Activated CD8-positive, alpha-beta memory T cell treated with anti-CD3 and anti-CD28 coated beads, Interleukin-2, amount 10 ng/mL, durations not matched to agents 7 days and 5 days (primary cell): ENCODE measurements at places on chromosomes 4 and X. TPM values are rescaled to one million over a fixed set of nuclear protein-coding genes. Genes with fewer than 3 reads are reported as not detected.

DNA sequence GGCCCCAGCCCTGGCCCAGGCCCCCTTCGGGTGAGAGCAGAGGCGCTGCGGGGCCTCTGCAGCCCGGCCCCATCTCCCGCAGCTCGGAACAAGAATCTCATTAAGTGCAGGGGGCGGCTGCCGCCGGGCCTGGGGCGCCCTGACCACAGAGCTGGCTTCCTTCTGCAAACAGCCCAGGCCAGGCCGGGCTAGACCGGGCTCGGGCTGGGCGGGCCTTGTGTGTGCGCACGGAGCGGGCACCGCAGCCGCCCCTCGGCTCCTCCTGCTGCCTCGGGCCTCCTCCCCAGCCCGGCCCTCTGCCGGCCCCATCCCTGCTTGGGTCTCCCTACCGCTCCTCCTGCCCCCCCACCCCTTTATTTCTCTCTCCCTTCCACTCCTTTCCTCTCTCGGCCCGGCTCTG lies 83.3 kb downstream of the EFNB1 start:
- no peak for DNase-seq

- DNase-seq, result no peak
Observed at GRCh38 chr4:183540410-183541009, 35.7 kb downstream of the ING2 start.

DNA sequence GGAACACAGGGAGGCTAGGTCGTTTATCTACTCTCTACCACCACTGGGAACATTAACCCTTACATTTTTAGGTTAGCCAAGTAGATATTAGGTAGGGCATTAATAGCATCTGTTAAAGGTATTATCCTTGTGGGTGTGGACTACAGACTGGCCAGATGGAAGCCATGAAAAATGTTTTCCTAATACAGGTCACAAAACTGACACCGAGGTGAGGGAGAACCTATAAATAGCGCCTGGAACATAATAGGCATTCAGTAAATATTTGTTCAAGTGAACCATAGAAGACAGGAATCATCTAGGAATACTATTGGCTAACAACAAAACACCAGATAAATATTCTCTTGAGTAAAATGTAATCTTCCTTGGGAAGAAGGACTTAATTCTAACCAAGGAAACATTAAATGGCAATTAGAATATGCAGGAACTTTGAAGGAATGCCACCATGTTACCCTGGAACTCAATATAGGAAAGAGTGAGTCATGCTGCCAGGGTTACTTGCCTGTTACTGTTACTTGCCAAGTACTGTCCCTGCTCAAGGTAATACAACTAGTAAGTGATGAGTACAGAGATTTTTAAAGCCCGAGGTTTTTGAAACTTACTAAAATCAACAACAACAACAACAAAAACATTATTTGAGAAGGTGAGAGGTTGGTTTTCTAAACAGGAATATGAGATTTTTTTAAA lies 79.0 kb downstream of the SOX3 start:
- DNase-seq, result no peak

- no peak for DNase-seq
Observed at GRCh38 chr4:123114084-123114914, 191.9 kb upstream of the NUDT6 start.

GRCh38 chrX:2321411-2321810 lies 179.4 kb downstream of the DHRSX start:
- no peak for DNase-seq

DNAAF6 gene
- not detected for total RNA-seq

ATP11C gene
- total RNA-seq, result 13.1 TPM

RAI2 gene
- total RNA-seq, result 0.33 TPM

REELD1 gene
- not detected for total RNA-seq

DNA sequence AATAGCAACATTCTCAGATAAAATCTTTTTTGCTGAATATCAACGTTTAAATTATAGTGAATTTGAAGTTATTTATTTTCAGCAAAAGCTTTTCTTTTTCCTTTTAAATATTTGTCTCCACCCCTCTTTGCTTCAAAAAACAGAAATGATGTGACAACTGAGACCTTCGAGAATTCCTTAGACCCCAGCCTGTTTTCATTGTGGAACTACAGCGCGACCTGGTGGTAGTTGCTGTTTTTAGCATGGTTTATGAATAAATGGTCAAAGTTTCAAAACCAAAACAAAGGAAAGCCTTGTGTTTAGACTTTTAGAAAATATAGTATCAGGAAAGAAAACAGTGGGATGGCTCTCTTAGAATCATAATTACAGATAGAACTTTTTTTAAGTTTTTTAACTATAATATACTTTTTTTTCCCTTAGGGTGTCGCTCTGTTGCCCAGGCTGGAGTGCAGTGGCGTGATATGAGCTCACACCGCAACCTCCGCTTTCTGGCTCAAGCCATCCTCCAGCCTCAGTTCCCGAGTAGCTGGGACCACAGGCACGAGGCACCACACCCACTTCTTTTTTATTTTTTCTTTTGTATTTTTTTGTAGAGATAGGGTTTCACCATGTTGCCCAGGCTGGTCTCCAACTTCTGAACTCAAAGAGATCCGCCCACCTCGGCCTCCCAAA lies 26.8 kb upstream of the TMEM184C start:
- DNase-seq, result peak; percentile 59

GRCh38 chr4:77652237-77652897 lies 46.7 kb downstream of the CXCL13 start:
- DNase-seq, result no peak

- DNase-seq, result no peak
Observed at GRCh38 chr4:113644398-113644797, 117.1 kb downstream of the CAMK2D start.

GRCh38 chr4:125091101-125091500 lies 223.7 kb upstream of the FAT4 start:
- no peak for DNase-seq

GRCh38 chrX:112051576-112051975 lies 31.0 kb downstream of the TRPC5 start:
- no peak for DNase-seq

GRCh38 chr4:107130157-107130556 lies 94.0 kb upstream of the DKK2 start:
- DNase-seq, result no peak

GRCh38 chr4:64774626-64775025 lies 365.4 kb upstream of the TECRL start:
- no peak for DNase-seq
